ENCODE measurements at places on chromosomes 7 and 10.
A peak's percentile ranks its signal among the peaks of the same experiment; 100 is the strongest.

DNA sequence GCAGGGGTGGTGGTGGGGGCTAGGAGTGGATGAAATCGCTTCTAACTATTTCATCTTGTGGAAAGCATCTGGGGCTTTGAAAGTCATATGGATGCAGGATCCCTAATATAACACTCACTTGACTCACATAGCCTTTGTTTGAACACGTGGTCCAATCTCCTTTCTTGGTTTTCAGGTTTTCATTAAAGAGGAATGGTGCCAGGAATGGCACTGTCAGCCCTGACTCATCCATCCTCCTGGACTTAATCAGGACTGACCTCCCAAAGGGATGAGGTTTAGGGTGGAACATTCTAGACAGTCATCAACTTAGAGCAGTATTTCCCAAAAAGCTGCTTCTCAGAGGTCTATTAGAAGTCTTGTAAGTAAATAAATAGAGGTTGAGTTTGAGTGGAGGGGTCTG, 162.0 kb upstream of the PLXNA4 start:
- peak; percentile 97 for DNase-seq

- peak; percentile 87 for DNase-seq
Observed at GRCh38 chr10:59872892-59873463, 33.4 kb downstream of the CCDC6 start.

GRCh38 chr10:42809676-42810075, 27.1 kb downstream of the BMS1 start:
- DNase-seq, result no peak

- DNase-seq, result no peak
Observed at GRCh38 chr10:86193841-86194240, 172.8 kb downstream of the GRID1 start.

DNA sequence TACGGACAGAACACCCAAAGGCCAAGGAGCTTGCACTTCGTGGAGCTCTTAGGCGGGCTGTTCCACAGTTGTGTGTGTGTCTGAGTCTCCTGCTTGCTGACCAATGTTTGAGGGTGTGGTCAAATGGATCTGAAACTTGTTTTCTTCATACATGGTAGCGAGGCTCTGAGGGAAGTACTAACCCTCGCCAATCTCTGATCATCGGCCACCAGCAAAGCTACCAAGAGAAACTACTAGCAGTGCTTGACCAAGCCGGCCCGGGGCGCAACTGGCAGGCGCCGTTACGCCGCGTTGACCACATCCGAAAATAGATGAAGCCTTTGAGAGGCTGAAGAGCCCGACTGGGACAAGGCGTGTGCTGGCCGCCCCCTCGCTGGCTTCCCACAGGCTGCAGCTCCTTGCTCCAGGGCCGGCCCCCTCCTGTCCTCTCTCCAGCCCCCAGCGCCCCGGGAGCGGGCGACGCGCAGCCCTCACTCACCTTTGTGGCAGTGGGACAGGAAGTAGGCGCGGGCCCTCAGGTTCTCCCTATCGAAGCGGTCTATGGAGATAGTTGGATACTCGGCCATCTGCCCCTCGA, 384 bp downstream of the DCLRE1C start:
- DNase-seq, result peak; percentile 68

DNA sequence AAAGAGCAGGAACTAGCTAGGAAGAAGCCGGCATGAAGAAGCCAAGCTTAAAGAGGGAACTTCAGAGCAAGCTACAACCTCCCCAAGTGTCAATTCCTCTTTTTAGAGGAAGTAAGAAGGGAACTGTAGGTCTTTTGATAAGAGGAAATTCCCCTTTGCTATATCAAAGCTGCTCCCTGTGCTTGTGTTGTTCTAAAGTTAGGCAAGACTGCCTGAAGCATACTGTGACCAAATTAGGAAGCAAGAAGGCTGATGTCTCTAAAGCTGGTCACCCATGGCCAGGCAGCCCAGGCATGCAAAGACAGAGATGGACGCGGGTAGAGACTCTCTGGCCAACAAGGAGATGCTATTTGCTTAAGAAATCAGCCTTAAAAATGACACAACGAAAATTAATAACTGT, 87.9 kb downstream of the RNF216 start:
- DNase-seq, result peak; percentile 56

DNA sequence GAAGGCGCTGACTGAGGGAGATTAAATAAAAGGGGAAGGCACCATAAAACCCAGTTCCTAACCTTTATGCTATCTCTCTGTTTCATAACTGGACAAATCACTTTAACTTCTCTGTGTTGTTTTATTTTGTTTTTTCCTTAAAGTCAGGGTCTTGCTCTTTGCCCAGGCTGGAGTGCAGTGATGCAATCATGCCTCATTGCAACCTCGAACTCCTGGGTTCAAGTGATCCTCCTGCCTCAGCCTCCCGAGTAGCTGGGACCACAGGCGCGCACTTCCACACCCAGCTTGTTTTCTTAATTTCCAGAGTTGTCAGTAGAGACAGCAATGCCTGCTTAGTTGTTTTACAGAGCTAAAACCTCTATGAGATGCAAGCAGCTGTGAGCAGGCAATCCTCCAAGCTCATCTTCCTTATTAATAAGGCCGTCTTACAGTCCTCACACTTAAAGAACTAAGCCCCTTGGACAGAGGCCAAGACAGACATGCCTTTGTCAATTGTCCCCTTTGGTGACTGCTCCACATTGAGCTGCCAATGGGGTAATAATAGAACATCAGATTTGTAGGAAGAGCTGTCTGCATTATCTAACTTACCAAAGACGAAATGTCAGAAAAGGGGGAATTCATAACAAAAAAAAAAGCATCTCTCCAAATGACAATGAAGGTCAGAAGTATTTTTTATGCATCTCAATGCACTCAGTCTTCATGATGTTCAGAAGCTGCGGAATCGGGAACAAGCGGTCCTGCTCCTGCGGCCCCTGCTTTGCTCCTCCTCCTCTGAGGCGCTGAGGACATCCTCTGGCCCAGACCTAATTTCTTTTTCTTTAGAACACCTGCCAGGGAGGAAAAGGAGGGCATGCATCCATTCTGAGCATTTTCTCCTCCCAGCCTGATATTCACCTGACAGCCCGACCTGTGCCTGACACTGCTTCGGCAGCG, 62.7 kb upstream of the RNF32 start:
- no peak for DNase-seq

- DNase-seq, result peak; percentile 13
Observed at GRCh38 chr10:133357285-133358161, at the start of gene FUOM. FUOM (minus strand) TSS chr10:133358019; CDS start chr10:133358007, 12 bp downstream.

- peak; percentile 51 for DNase-seq
Observed at GRCh38 chr10:77290528-77291155, 347.0 kb downstream of the KCNMA1 start.

DNA sequence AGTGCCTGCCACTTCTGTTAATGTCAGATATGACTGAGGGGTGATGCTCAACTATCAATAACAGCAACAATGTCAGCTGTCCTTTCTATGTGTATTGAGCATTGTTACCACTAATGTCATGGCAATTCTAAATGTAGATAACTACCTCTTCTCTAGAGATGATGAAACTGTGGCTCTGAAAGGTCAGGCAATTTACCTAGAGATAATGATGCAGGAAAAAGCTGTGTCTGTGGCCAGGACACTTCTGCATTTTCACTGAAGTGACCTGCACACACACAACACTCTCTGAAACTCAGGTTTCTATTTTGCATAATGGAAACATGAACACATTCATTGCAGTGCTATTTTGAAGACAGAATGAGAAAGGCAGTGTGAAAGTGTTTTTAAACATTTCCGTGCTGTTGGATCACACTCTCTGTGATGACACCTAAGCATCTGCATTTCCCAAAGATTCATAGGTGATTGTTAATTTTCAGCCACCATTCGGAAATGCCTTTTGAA, 148.2 kb downstream of the KCND2 start:
- DNase-seq, result no peak

DNA sequence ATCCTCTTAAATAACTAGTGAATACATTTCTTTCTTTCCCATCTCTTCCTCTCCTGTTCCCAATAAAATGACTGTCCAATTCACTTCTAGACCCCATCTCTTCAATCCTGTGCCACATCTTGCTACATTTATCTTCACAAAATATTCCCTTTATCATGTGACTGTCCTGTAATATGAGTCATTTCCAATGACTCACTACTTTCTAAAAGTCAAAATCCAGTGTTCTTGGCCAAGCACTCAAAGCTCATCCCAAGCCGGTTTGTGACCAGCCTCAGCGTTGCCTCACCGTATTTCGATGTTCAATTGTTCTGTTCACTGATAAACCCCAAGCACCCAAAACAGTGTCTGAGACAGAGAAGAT, 104.7 kb downstream of the PARD3 start:
- DNase-seq, result peak; percentile 89

DNA sequence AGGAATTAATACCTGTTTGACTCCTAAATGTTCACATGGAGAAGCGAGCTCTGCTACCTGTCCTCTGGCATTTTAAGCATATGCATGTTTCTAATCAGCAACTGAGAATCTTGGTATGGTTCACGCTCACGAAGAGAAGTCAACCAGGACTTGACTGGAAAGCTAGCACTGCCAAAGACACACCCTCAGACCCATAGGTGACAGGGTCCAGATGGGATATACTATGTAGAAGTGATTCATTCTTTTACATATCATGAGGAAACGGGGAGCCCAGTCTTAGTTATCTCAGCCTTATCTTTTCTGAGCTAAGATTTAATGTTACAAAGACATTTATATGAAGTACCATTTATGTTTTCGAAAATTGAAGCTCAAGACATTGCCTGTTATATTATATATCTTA, 313.0 kb downstream of the DOCK4 start:
- no peak for DNase-seq

DNA sequence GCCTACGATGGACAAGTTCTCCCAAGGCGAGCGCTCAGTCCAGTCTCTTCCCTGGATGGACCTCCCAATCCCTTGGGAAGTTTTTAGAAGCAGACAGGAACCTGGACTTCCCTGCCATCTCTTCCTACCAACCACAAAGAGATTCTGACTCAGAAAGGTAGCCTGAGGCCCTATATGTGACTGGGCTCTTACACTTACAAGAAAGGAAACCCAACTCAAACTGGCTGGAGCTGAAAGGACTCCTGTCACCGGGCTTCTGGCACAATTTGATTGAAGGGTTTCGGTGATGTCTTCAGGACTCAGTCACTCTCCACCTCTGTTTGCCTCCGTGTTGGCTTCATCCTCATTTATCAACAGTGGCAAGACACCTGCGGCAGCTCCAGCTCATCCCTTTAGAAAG, 3.7 kb upstream of the COL13A1 start:
- DNase-seq, result no peak

- DNase-seq, result no peak
Observed at GRCh38 chr10:119132521-119133345, 28.8 kb downstream of the DENND10 start.

DNA sequence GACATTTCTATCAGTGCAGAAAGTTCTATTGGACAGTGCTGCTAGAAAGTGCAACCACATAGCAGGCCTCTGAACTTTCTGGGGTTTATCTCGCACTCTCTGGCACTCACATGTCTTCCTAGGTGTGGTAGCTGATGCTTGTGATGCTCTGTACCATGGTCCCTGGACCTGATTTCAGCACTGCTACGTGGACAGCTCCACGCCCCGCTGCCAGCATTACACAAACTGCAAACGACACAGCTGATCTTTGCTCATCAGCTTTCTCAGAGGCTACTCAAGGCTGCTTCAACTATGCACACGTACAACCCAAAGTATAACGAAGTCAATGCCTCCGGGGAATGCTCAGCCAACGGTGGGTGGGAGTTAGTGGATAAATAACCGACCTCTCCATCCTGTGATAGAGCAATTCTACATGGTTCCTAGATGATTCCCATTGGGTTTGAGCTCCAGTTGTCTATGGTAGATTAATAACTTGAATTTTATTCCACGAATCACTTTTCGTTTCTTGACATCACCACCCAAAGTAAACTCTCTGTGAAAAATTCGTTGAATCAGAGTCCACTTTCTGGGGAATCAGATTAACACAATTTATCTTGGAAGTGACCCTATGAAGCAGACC, 302.5 kb downstream of the ACTR3B start:
- DNase-seq, result no peak

GRCh38 chr7:47358357-47358756, 223.6 kb downstream of the TNS3 start:
- DNase-seq, result no peak

DNA sequence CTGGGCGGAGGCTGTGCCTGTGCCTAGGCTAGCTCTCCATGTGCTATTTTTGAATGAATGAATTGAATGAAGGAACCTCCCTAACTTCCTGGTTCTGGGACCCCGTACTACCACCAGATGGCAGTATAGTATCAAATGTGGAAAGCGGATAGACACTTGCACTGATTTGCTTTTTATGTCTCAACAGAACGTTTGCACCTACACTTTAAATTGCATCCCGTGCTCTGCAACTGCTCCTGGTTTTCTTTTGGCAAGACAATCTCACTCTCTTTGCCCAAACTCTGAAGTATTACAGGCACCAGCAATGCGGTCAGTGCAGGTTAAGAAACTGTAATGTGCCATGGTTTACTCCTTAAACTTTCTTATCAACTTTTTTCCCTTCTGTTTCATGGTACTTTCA, 6.5 kb downstream of the FZD8 start:
- peak; percentile 88 for DNase-seq

DNA sequence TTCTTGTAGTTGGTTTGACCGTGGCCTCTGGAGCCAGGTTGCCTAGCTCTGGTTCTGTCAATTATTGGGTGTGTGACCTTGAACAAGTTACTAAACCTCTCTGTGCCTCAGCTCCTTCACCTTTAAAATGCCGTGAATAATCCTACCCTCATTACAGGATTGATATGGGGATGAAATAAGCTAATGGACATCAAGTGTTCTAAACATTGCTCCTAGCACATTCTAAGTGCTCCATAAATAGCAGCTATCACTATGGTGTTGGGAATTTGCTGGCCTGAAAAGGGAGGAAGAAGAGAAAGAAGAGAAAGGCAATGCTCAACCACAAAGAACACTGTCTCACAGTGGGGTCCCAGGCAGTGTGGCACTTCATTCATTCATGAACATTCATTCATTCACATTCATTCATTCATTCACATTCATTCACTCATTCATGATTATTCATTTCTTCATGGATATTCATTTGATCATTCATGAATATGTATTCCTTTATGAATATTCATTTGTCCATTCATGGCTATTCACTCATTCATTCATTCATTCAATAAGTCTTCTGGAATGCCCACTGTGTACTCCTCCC, 38.8 kb downstream of the TMEM130 start:
- no peak for DNase-seq

Data from fibroblast of the aortic adventitia (primary cell).